ENCODE measurements at places on chromosomes 6 and 20.

DNA sequence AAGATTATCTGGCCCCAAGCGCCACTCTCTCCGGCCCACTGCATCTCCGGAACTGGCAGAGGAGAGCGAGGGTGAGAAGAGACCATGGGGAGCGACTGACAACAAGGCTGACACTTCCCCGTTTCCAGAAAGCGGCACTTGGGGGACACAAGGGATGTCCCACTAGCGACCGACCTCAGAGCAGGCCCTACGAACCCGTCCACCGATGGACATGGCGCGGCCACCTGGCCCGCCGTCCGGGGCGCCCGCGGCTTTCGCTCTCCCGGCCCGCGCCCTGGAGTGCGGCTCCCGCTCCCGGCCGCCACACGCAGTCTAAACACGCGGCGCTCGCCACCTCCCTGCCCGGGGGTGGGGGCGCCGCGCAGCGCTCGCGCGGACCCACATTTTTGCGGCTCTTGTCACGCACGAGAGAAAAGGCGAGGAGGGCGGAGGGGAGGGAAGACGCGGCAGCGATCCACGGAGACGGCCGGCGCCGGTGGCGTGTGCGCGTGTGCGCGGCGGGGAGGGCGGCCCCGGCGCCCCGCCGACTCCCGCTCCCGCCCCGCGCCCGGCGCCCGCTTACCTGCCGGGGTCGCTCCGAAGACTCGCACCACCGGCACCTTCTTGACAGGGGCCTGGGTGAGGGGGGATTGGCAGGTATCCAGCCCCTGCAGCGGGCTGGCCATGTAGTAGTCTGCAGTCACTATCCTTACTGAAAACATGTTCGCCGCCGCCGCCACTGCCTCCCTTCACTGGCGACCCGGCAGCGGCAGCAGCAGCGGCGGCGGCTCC lies 645 bp downstream of the REV3L start:
- peak; percentile 72 for DNase-seq

DNA sequence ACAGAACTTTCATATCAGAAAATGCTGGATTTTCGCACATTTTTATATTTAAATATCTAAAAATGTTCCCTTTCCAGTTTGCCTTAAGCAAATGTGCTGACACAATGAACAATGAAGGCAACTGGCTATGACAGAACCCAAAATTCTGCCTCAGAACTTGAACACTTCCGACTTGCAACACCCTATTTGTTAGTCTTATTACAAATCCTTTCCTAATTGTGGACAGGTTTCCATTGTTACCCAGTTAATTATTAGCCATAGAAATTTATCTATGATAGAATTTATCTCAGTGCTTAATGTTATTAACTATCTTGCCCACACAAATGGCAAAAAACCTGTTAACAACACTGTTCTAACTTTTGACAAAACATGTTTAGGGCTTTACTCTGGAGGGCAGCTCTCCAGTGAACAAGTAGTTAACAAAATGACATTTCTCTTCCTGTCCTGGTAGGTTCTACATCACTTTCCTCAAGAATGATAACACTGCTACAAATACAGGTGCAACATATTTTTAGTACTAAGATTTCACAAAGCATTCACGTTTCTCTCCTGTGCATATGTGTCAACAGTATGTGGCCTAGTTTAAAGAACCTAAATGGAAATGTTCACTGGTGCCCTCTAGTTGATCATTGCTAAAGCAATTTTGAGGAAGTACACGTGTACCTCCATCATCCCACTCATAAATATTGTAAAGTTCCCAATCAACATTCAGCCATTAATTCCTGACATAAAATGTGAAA lies 58.4 kb downstream of the HIVEP2 start:
- DNase-seq, result peak; percentile 79

GRCh38 chr20:58482416-58482815 lies 32.8 kb downstream of the APCDD1L start:
- no peak for DNase-seq

DNA sequence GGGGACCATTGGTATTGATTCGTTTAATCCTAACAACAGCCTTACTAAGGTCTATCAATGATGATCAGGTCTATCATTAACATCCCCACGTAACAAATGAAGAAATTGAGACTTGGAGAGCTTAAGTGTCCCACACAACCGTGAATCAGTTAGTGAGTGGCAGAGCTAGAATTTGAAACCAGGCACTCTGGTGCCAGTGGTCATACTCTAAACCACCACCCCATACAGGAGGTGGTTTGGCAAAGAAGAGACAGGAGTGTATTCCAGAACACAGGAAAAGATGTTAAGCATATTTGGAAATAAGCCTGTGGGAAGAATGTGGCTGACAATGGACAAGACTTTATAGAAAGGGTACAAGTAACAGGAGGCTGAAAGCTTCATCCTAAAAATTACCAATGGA lies 35.7 kb upstream of the MARCKS start:
- no peak for DNase-seq

DNA sequence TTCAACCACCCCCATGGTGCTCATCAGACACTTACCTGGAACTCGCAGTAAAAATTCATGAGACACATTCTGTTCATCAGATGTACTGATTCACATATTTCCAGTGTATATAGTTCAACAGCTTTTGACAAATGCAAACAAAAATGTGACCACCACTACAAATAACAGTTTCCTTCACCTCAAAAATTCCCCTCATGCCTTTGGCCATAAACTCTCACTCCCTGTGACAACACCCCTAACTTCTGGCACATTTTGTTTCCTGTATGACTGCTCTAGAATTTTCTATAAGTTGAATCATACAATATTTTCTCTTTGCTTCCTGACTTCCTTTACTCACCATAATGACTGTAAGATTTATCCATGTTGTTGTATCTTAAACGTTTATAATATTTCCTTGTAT lies 63.7 kb downstream of the C6orf118 start:
- DNase-seq, result no peak

DNA sequence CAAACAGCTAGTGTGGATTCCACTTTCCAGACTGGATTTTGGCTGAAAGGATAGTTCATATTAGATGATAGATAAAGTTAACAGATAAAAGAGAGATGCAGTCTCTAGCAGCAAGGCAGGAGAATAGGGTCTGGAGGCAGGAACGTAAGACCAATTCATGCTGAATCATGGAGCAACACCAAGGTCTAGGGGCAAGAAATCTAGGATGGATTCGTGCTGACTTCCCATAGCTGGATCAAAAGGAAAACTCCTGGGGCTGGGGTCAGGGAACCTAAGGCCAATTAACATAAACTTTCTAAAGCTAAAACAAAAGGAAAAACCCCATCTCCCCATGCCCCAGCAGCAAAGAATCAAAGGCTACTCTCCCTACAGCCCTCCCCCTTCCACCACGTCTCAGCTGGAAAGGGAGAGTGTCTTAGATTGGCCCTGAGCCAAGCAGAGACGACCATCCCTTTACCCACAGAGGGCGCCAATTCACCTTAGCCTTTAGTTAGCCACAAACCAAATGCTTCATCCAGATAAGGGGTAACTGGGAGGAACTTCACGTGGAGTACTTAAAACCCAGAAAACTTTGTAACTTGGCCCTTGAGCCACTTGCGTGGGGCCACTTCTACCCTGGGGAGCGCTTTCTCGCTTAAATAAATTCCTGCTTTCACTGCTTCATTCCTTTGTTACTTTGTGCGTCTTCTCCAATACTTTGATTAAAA lies 7.6 kb downstream of the TREM1 start:
- peak; percentile 31 for DNase-seq

DNA sequence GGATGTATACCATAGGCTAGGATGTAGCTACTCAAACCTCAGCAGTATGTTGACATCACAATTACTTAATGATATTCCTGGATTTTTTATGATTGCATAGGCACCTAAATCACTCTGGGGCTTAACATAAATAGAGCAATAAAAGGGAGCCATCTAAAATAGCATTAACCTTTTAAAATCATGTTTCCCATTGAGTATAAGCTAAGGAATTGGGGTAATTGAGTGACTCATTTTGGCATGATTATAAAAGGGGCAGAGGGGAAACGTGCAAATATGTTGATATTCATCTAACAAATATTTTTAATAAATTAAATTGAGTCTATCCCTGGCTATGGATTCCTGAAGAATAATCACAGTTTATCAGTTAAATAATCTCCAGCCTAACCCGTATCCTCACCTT lies 74.0 kb upstream of the ADGRF1 start:
- DNase-seq, result no peak

DNA sequence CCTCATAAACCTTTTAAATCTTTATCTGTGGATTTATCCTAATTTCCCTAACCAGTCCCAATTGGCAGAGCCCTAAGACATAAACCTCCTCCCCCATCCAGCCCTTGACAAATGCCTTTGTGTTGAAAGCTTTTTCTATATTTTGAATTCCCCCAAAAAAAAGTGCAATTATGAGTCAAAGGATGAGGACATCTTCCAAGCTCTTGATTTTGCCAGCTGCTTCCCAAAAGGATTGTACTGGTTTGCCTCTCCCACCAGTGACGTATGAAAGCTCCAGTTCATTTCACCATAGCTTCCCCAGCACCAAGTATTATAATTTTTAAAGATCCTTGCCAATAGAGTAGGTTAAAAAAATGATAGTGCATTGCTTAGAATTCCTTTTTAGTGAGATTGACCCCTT lies 38.9 kb downstream of the SIRPA start:
- DNase-seq, result no peak

DNA sequence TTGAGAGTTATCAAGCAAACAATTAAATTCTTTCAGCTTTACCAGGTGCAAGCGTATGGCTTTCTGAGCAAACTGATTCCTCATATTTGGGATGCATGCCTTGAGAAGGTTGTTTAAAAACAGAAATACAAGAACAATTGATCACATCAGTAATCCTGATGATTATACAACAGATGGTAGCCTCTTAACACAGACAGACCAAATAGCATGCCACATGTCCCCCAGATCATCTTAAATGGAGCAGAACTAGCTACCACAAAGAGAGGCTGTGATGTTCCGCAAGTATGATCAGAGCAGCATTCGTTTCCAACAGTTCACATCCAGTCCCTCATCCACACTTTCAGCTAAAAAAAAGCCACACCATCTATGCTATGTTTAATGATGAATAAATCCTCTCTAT lies 246.2 kb upstream of the NRSN1 start:
- DNase-seq, result no peak

All from cerebellar cortex (tissue), 1 donor.